ENCODE measurements at places on chromosomes 16 and 17.

- DNase-seq, result no peak
Observed at GRCh38 chr17:51795401-51795800, 363.1 kb downstream of the CA10 start.

- DNase-seq, result no peak
Observed at GRCh38 chr16:79501446-79501845, 99.1 kb downstream of the MAF start.

- peak; percentile 68 for DNase-seq
Observed at GRCh38 chr17:63447471-63448009, 1.4 kb upstream of the CYB561 start.

DNA sequence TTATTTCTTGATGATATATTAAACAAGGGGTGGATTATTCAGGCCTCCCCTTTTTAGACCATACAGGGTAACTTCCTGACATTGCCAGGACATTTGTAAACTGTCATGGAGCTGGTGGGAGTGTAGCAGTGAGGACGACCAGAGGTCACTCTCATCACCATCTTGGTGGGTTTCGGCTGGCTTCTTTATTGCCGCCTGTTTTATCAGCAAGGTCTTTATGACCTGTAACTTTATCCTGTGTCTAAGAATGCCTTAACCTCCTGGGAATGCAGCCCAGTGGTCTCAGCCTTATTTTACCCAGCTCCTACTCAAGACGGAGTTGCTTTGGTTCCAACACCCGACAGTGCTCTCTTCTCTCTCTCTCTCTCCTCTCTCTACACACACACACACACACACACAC lies 221.9 kb downstream of the C16orf95 start:
- DNase-seq, result no peak

GRCh38 chr16:63059676-63060075 lies 1023.4 kb upstream of the CDH8 start:
- DNase-seq, result no peak

DNA sequence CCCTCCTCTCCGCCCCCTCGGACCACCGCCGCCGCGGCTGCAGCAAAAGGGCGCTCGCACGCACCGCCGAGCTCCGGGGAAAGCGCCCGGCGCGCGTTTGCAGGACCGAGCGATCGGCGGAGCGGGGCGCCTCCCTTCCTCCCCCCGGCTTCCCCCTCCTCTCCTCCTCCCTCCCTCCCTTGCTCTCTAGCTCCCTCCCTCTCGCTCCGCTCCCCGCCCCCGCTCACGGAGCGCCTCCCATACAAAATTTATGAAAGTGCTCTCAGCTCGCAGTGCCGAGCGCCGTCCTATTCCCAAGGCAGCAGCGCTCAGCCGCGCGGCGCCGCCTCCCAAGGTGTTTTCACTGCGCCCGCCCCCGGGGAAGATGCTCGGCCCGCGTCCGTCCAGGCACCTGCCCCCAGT lies at the start of gene RTN4RL1:
Gene RTN4RL1, minus strand, starts transcription at position 115 of the 402 bp plus-strand sequence. CDS start 469 bp downstream, outside the sequence.
- DNase-seq, result peak; percentile 77

- no peak for DNase-seq
Observed at GRCh38 chr16:1818204-1818872, 8.3 kb downstream of the HAGH start.

DNA sequence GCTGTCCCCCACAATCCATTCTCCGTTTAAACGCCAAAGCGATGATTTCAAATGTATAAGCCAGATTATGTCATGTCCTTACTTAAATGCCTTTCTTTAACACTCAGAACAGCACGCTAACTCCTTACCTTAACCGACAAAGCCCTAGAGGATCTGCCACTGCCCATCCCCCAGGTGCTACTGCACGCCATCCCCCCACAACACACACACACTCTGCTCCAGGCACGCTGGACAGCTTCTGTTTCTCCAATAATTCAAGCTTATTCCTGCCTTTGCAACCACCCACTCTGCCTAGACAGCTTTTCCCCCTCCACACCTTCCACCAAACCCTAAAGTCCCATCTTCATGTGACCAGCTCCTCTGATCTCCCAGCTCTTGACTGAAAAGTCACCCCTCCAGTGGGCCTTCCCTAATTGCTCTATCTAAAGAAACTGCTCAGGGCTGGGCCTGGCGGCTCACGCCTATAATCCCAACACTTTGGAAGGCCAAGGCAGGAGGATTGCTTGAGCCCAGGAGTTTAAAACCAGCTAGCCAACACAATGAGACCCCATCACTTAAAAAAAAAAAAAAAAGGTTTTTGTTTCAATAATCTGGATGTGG lies 38.9 kb upstream of the RPL38 start:
- DNase-seq, result peak; percentile 25

DNA sequence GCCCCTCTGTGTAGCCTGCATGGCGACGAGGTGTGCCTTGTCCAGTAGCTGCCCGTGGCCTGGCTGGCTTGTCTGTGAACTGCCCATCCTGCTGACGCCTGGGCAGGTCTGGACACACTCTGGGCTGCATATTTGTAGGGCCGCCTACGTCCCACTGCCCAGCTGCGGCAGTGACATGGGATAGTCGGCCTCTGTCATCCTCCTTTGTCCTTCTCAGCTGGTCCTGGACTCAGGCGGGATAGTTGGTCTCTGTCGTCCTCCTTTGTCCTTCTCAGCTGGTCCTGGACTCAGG lies 14.5 kb downstream of the CARD14 start:
- no peak for DNase-seq

DNA sequence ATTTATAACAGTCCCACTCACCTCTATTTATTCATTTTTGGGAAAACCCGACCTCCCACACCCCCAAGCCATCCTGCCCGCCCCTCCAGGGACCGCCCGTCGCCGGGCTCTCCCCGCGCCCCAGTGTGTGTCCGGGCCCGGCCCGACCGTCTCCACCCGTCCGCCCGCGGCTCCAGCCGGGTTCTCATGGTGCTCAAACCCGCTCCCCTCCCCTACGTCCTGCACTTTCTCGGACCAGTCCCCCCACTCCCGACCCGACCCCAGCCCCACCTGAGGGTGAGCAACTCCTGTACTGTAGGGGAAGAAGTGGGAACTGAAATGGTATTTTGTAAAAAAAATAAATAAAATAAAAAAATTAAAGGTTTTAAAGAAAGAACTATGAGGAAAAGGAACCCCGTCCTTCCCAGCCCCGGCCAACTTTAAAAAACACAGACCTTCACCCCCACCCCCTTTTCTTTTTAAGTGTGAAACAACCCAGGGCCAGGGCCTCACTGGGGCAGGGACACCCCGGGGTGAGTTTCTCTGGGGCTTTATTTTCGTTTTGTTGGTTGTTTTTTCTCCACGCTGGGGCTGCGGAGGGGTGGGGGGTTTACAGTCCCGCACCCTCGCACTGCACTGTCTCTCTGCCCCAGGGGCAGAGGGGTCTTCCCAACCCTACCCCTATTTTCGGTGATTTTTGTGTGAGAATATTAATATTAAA lies 638 bp upstream of the TMEM88 start:
- DNase-seq, result no peak

DNA sequence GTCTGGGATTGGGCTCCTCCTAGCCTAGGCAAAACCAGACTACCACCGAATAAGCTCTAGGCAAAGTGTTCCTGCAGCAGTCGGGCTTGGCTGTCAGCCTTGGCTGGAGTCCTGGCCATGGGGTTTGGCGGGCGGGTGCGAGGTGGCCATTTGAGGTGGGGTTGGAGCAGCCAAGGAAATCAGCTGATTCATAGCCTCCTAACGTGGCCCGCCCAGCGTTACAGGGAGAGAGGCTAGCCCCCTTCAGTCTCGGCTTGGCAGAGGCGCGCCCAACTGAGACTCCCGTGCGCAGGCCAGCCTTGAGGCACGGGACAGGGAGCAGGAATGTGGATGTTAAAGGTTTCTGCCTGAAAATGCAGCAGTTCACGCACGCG lies 1.9 kb downstream of the PMP22 start:
- peak; percentile 15 for DNase-seq

- DNase-seq, result no peak
Observed at GRCh38 chr16:88286301-88286923, 96.3 kb upstream of the ZNF469 start.

DNA sequence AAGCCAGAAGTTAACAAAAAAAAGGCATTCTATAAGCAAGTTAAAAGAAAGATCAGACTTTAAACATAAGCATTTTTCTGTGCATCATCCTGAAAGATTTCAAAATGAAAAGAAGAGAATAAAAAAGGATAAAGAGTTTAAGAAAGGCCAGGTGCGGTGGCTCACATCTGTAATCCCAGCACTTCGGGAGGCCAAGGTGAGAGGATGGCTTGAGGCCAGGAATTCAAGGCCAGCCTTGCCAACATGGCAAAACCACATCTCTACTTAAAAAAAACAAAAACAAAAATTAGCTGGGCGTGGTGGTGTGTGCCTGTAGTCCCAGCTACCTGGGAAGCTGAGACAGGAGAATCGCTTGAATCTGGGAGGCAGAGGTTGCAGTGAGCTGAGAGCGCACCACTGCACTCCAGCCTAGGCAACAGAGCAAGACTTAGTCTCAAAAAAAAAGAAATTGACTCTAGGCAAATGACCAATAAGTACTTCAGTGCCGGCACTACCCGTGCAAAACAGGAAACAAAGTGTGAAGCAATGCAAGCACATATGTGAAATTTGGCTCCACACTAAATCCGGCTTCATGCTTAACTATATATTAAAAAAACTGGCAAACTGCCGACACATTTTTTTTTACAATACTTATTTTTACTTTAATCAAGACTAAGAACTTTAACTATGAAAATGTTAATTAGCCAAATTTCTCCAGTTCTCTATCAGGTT lies 83.2 kb upstream of the C17orf78 start:
- DNase-seq, result no peak

DNA sequence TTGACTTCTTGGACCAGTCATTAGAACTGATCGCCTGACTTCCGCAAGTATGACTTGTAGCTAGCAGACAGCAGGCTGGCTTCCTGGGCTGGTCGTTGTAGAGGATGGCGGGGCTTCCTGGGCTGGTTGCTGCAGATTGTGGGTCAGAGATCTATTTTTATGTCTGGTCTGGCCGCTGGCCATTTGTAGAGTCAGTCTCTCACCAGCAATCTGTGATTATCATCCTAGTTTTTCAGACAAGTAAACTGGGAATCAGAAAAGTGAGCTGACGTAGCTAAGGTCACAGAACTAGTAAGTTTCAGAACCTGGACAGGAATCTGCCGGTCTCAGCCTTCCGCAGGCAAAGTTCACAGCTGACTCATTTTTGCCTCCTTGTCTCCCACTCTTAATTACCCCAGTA lies 19.1 kb downstream of the GPR142 start:
- no peak for DNase-seq

- DNase-seq, result no peak
Observed at GRCh38 chr17:73625006-73625405, 19.2 kb downstream of the SDK2 start.

DNA sequence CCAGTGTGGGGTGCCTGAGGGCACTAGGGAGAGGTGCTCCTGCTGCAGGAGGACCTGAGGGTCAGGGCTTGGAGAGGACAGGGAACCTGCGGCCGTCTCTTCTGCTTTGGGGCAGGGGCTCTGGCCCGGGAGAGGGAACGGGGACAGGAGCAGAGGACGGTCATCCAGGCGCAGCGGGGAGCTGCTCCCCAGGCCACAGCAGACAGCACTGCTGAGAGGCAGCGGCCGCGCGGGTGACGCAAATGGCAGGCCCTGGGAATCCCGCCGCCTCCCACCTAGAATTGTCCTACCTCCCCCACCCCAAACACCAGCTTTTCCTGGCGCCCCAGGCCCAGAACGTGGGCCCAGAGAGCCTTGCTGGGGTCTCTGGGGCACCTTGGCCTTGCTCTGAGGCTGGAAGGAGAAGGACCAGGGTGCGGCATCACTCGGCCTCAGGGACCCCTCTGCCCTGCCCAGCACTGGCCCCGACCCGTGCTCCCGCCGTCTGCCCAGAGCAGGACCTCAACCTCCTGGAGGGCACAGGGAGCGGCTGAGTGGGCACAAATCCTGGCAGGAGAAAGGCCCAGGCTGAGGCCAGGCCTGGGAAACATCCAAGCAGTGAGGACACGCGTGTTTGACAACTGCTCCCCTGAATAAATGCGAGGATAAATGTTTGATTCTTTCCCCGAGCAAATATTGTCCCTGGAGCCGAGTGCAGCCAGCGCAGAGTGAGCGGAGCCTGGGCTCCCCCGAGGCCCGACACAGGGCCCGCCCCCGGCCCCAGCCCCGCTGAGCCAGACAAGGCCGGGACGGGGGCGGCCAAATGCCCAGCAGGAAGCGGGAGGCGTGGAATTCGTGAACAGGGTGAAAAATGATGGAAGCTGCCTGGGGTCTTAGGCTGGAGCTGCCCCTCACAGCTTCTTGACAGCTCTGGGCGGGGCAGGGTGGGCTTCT lies 8.5 kb downstream of the SSTR5 start:
- DNase-seq, result no peak

DNA sequence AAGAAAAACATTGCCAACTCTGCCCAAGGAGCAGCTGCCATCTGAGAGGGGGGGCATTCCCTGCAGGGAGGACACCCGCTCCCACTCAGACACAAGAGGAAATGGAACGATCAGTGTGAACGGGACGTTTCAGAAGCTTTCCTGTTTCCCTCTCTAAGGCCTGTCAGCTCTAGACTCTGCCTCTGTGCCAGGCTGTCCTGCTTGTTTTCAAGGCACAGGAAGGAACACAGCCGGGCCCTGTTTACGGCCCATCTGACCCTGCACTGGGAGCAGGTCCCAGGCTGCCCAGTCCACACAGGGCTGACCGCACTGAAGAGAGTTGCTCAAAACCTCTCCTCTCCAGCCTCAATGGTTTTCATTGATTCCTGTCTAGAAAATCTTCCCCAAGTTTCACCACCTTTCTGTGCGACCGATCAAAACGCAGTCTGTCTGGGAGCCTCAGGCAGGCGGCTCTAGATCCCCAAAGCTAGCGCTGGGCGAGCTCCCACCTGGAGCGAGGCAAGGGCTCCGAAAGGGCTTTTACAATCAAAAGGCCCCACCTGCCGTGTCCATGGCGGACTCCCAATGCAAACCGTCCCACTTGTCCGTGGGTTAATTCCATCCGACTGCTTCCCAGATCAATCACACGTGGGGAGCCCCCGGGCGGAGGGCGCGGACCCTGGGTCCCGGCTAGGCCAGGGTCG lies 1.5 kb downstream of the PIEZO1 start:
- DNase-seq, result no peak

- no peak for DNase-seq
Observed at GRCh38 chr17:41010441-41010840, 1.5 kb upstream of the KRTAP3-1 start.

GRCh38 chr17:67098006-67098405 lies 53.7 kb downstream of the CACNG1 start:
- no peak for DNase-seq

DNA sequence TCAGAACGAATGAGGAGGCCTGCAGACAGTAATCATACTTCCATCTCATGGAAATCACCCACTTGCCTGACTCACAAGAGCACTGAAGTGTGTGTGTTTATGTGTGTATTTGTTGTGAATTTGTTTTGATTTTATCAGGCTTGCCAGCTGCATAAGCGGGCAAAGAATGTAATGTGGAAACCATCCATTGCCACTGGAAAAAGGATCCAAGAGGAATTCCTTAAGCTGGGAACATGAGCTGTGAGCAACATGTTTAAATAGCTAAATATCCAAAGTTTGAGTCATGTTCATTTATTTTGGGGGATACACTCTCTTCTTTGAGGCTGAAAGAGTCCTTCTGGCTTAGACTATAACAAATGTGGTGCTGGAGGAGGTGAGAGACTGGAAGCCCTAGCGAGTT lies 198.4 kb upstream of the TBX2 start:
- no peak for DNase-seq

GRCh38 chr17:2814481-2815341 lies 18.5 kb downstream of the RAP1GAP2 start:
- DNase-seq, result no peak

Data from D341Med (cell line).